ENCODE measurements at places on chromosomes 12 and 14.

GRCh38 chr14:34003691-34004090 lies 52.8 kb upstream of the EGLN3 start:
- no peak for DNase-seq

DNA sequence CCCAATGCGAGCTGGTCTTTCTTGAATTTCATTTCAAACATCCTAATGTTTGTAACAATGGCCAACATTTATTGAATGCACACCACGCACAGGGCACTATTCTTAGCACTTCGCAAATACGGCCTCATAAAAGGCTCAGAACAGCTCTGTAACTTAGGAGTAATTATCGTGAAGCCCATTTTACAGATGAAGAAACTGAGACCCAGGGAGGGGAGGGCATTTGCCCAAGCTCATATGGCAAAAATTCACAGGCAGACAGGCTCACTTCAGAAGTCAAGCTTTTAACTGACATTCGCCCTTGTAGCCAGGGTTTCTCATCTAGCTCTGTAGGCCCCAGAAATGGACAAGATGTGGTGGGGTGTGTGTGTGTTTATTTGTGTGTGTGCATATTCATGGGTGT lies 60.3 kb upstream of the TBX3 start:
- no peak for DNase-seq

- DNase-seq = no peak
These were observed 68.7 kb downstream of the RPAP3 start for GRCh38 chr12:47636908-47637780.

DNA sequence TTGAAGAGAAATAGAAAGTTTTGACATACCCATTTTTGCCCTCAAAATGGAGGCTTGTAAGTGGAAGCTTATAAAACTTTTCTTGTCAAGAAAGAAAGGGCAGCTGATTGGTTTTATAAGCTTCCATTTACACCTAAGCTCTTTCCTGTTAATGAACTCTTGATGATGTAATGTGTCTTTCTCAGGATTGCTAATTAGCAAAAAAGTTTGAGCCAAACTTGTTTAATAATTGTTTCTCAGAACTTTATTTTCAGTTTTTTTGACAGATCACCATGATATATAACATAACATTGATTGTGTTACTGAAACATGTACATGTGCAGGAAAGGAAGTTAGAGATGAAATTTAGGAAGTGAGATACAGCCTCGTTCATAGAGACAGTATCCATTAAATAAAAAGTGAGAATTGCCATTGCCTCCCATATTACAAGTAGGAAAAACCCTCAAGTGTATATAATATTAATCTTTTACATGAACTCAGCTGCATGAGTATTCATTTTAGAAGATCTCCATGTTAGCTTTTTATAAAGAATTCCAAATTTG lies 26.8 kb downstream of the RIC8B start:
- no peak for DNase-seq

DNA sequence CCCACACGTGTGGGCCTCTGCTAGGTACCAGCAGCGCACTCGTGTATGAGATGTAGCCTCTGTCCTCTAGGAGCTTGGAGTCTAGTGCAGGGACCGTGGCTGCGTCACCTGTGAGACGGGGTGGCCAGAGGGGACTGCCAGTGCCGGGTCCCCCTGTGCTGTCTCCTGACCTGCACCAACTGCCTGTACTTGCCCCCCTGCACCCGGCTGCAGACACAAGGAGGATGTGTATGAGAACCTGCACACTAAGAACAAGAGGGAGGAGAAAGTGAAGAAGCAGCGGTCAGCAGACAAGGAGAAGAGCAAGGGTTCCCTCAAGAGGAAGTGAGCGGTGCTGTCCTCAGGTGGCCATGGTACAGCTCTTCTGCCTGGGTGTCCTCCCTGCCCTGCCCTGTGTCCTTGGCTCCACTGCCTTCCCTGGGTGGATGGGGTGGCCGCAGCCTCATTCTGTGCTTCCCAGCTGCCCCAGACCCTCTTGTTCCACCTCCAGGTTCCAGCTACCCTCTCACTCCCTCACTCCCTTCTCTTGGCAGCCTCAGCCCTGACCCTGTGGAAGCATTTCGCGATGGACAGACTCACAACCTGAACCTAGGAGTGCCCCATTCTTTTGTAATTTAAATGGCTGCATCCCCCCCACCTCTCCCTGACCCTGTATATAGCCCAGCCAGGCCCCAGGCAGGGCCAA lies 9.6 kb downstream of the PTPN6 start:
- no peak for DNase-seq

DNA sequence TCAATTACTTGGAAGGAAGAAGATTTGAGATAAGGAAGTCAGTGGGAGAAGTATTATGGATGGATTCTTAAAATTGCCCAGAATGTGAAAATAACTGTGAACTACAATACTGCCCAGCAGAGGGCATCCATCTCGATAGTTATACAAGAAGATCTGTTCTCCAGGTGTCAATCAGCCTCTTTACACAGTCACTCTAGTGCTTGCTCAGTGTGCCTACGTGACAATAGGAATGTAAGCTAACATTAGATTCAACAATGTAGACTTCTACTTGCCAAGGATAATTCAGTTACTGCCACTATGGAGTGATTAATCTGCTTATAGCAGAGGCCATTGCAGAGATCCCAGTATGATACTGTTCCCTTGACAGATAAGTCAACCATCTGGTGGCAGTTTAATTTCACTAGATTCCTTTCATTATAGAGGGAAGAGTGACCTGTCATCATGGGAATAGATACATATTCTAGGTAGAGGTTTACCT lies 10.6 kb upstream of the MAP4K5 start:
- no peak for DNase-seq

Measured in AG09309 (cell line).